ENCODE measurements at places on chromosomes 3 and 15.
A peak's percentile ranks its signal among the peaks of the same experiment; 100 is the strongest.

GRCh38 chr3:9105421-9105820 is 142.1 kb upstream of the RAD18 start:
- DNase-seq = no peak

DNA sequence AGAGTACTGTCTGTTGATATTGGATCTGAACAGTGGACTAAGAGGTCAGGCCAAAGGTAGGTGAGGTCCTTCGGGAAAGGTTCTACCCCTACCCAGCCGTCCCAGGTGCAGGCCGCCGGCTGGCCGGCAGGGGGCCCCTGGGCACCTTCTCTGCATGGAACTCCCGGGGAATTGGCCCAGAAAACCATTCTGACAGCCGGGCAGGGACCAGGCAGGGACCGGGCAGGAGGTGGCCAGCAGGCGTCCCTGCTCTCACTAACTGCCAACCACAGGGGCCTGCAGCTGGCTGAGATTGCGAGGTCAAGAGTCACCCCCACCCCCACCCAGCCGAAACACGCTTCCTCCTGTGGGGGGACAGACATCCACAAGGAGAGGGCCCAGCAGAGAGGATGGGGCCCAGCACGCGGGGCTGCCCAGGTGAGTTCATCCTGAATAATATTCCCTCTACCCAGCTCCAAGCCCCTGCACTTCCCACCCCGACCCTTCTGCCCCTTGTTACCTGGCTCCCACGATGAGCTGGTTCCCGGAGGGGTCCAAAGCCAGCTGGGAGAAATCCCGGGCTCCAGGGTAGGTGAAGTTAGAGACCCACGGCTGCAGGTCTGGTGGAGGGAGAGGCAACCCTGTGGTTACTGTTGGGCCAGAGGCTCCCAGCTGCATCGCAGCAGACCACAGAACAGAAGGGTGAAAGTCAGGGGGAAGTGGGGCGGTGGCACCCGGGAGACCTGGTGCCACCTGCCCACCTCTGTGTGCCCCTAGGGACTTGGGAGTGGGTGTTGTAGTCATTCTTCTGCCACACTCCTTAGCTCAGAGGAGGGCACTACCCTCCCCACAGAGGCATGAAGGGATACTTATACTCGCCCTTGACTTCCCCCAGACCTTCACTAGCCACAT is 84.4 kb downstream of the SEMA5B start:
- DNase-seq = peak; percentile 89

GRCh38 chr3:42144209-42144608 is 53.1 kb downstream of the TRAK1 start:
- no peak for DNase-seq

- peak; percentile 30 for DNase-seq
Measured at GRCh38 chr3:41464401-41464800, 265.1 kb downstream of the CTNNB1 start.

- no peak for DNase-seq
Measured at GRCh38 chr3:23826382-23827064, 20.8 kb downstream of the UBE2E1 start.
